ENCODE measurements at places on chromosomes 16 and 17. TPM values are rescaled to one million over a fixed set of nuclear protein-coding genes. Genes with fewer than 3 reads are reported as not detected.

GRCh38 chr17:43400943-43401717, 2.3 kb downstream of the ARL4D start:
- no peaks in the 10 kb centered on the region for H3K27me3 ChIP-seq
- H3K36me3 ChIP-seq = no peaks in the 10 kb centered on the region
- peak overlapping the region; percentile 84 for H3K4me3 ChIP-seq
- peak overlapping the region; percentile 28 for H3K27ac ChIP-seq

ZFHX3 gene
- total RNA-seq = 9.6 TPM

SCPEP1 gene
- total RNA-seq = 70.2 TPM

DNA sequence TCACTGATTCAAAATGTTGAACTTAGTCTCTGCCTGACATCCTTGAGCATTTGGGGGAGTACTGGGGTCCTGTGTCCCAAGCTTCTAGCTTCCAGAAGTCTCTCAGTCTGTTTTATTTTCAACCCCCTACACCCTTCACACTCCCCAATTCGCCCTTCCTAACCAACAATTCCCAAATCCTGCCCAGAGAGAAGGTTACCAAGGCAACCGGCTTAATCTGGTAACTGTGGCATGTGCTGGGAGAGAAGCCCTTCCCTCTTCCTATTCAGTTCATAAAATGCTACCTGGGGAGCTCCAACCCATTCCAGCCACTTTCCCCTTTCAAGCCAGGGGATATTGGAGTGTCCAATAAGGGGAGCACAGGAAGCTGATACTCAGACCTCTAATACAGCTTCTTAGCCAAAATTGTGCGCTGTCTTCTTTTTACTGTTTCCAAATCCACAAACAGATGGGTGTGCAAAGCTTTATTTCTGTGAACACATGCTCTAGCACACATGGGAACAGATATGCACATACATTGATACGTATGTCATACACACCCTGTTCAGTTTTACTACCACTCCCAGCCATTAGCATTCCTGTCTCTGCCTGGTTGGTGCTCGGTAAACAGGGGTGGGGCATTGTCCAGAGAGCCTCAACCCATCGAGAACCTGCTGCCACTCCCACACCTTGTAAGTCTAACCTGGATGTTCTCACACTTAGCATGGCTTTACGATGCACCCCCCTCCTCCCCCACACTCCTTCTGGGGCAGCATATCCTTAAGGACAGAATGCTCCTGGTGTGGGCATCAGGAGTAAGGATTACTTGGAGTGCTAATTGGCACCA, 1.1 kb upstream of the RAPGEFL1 start:
- H3K4me3 ChIP-seq = no peak overlapping the region
- peaks cover 48% of the 10 kb centered on the region for H3K36me3 ChIP-seq
- no peak for DNase-seq
- H3K27ac ChIP-seq = no peak overlapping the region
- no peaks in the 10 kb centered on the region for H3K27me3 ChIP-seq
- peaks cover 21% of the 10 kb centered on the region for H3K4me1 ChIP-seq

DNA sequence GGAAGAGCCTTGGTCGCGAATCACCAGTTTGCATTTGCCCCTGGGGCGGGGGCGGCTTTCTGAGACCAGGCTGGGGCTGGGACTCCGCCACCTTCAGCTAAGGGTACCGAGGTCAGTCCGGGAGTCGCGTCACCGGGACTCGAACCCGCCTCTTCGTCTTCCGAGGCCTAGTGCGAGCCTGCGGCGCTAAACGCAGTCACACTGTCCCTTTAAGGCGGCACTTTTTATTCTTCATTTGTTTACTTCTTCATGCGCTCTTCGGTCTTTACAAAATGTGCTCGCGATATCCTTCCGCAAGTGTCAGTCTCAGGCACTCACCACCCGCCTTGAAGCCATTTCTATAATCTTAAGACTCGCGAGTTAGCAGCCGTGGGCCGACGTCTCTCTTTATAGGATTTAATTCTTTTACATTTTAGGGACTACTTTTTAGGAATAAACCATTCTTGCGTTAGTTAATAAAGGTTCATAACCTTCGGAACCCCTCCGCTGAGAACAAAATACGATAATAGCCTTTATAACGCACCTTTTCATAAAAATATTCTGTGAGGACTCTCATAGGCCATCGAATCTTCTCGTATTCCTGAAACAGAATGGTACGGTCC, 593 bp upstream of the HEXIM1 start:
- peak overlapping the region; percentile 96 for H3K27ac ChIP-seq
- peaks cover 87% of the 10 kb centered on the region for H3K4me1 ChIP-seq
- H3K4me3 ChIP-seq = peak overlapping the region; percentile 87

CCL1 gene
- not detected for total RNA-seq

DNA sequence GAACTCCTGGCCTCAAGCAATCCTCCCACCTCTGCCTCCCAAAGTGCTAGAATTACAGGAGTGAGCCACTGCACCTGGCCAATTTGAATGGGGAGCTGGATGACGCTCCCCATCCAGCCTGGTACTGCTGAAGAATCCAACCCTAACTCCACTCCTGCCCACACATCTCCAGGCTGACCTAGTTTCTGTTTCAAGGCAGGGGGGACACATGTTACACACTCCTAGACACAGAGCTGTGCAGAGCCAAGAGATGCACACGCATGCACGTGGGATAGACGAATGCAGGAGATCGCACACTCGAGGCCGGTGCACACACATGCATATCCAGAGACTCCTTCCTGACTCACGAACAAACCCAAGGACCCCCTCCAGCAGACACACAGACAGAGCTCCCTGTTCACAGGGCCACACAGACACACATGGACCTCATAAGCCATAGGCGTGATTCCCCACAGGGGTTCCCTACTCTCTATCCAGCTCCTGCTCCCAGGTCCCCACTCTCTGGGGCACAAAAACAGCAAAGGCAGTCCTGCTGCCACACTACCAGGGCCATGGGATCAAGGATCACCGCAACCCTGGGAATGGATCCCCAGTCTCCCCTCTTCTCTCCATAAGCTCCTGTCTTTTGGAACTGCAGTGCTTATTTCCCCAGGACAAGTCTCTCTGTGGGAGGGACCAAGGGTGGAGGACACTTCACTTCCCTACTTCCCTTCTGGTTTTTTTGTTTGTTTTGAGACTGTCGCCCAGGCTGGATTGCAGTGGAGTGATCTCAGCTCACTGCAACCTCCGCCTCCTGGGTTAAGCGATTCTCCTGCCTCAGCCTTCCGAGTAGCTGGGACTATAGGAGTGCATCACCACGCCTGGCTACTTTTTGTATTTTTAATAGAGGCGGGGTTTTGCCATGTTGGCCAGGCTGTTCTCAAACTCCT, 14.4 kb downstream of the EPOP start:
- H3K27ac ChIP-seq = no peak overlapping the region
- no peak overlapping the region for H3K4me3 ChIP-seq
- no peak for DNase-seq
- H3K4me1 ChIP-seq = no peaks in the 10 kb centered on the region

DNA sequence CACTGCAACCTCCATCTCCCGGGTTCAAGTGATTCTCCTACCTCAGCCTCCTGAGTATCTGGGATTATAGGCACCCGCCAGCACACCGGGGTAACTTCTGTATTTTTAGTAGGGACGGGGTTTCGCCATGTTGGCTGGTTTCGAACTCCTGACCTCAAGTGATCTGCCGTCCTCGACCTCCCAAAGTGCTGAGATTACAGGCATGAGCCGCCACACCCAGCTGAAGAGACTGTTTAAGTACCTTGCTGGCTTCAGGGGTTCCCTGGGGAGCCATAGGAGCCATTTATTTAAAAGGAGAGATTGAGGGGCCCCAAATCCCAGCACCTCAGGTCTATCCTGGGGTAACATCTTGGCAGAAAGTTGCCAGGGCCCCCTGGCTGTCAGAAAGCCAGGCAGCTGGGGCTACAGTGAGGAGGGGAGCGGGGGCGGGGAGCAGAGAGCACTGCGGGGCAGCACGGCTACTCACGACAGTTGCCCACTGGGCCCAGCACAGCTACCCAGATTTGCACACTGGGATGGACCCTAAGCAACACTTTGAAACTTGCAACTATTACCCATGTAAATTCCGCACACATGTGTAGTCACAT, 1.6 kb downstream of the SNAI3 start:
- no peak for DNase-seq
- H3K4me3 ChIP-seq = peak overlapping the region; percentile 76
- peaks cover 37% of the 10 kb centered on the region for H3K4me1 ChIP-seq
- no peaks in the 10 kb centered on the region for H3K36me3 ChIP-seq
- no peak overlapping the region for H3K27ac ChIP-seq
- H3K27me3 ChIP-seq = peaks cover 93% of the 10 kb centered on the region

CDH3 gene
- 0.08 TPM for total RNA-seq

COASY gene
- total RNA-seq = 48.8 TPM

- H3K27me3 ChIP-seq = no peaks in the 10 kb centered on the region
- H3K36me3 ChIP-seq = no peaks in the 10 kb centered on the region
- DNase-seq = no peak
- no peaks in the 10 kb centered on the region for H3K4me1 ChIP-seq
- H3K4me3 ChIP-seq = no peak overlapping the region
Measured at GRCh38 chr17:12865769-12866168, 76.5 kb downstream of the ARHGAP44 start.

MEIOB gene
- total RNA-seq = not detected

DNA sequence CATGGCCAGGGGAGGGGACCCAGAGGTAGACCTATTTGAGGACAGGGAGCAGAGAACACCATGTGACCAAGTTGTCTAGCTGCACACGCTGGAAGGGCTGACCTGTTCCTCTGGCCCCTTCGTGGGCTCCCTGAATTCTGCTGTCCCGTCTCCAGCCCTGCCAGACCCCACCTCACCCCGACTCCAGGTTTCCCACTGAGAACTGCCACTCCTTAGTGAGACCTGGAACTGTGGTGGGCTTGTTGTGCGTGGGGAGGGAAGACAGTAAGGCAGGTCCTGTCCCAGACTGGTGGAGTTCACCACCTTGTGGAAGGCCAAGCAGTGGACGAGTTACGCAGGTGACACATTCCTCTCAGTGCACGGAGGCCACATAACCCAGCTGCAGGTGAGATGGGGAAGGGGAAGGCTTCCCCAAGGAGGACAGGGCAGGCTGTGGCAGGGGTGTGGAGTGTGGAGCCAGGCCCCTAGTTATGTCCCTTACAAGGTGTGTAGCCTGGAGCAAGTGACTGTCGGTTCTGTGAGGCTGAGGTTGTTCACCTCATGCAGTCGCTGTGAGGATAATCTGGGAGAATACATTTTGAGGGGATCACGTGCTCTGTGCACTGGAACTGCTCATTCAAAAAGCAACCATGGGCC, 54.7 kb downstream of the USP22 start:
- H3K27me3 ChIP-seq = no peaks in the 10 kb centered on the region
- no peaks in the 10 kb centered on the region for H3K36me3 ChIP-seq
- H3K4me3 ChIP-seq = no peak overlapping the region
- H3K4me1 ChIP-seq = peaks cover 7% of the 10 kb centered on the region

INCA1 gene
- total RNA-seq = 3.1 TPM

DNA sequence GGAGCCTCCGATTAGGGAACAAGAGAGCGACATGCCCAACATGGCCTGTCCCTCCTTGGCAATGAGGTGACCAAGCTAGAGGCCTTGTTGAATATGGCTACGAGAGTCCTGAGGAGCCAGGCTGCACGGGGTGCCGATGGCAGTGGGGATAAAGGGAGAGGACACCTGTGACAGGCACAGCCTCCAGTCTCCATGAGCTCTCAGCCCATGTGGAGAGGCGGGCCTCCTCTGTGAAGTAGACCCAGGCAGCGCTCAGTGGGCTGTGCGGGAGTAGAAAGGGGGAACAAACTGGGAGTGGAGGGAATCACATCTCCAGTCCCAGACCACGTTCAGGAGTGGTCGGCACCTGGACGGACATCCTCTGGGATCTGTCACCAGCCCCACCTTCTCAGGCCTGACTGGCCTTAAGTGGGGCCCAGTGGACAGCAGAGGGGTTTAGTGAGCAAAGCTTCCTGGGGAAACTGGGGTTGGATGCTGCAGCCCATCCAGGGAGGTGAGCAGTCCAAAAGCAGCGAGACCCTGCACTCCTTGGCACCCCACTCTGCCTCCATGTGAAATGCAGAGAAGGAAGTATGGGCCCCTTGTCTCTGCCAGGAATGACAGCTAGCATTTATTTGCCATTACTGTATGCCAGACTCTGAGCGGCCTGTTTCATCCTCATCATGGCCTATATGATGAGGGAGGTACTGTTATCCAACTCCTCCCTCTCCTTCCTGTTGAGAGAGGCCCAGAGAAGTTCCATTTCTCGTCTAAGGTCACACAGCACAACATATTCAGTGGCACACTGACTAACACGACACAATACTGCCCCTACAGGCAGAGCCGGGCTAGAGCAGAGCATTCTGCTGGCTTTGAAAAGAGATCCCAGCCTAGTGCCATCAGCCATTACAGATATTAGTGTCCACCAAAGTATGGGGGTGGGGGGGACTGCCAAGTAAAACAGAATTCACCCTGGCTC, 4.5 kb upstream of the TMEM92 start:
- DNase-seq = peak; percentile 68
- H3K4me3 ChIP-seq = no peak overlapping the region
- peaks cover 40% of the 10 kb centered on the region for H3K27me3 ChIP-seq
- peaks cover 33% of the 10 kb centered on the region for H3K4me1 ChIP-seq
- no peaks in the 10 kb centered on the region for H3K36me3 ChIP-seq

GRCh38 chr17:40260528-40260927, 27.2 kb upstream of the CDC6 start:
- DNase-seq = no peak
- H3K27me3 ChIP-seq = no peaks in the 10 kb centered on the region
- H3K27ac ChIP-seq = no peak overlapping the region
- H3K4me1 ChIP-seq = peaks cover 5% of the 10 kb centered on the region
- H3K36me3 ChIP-seq = peaks cover 83% of the 10 kb centered on the region

PLEKHH3 gene
- total RNA-seq = 21.5 TPM

OTOP2 gene
- total RNA-seq = not detected

TPSG1 gene
- total RNA-seq = not detected

GRCh38 chr16:31200821-31201568, 1.6 kb downstream of the PYCARD start:
- no peaks in the 10 kb centered on the region for H3K27me3 ChIP-seq
- H3K27ac ChIP-seq = no peak overlapping the region
- DNase-seq = no peak
- H3K36me3 ChIP-seq = peaks cover 14% of the 10 kb centered on the region
- peaks cover 33% of the 10 kb centered on the region for H3K4me1 ChIP-seq

Measured in left ventricle myocardium inferior (tissue), 1 donor.